Activated naive CD8-positive, alpha-beta T cell treated with anti-CD3 and anti-CD28 coated beads, Interleukin-2, amount 10 ng/mL, durations not matched to agents 7 days and 5 days (primary cell): ENCODE measurements at places on chromosomes 6 and 20.

DNA sequence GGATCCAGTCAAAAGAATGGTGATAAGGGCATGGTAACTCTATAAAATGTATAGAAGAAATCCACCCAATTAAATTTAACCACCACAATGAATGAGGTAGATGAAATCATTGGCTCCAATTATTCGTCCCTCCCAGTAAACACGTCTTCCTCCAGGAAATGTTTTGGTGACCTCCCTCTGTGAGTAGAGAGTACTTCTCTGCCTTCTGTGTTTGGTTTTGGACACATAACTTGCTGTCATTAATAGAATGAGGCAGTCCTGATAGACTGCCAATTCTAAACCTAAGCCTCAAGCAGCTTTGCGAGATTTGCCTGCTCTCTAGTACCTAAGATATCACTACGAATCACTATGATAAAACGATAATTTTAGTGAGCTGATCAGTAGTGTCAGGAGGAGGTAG is 632.8 kb downstream of the HDGFL1 start:
- no peak for DNase-seq

- no peak for DNase-seq
Observed at GRCh38 chr6:958488-958887, 265.5 kb upstream of the EXOC2 start.

DNA sequence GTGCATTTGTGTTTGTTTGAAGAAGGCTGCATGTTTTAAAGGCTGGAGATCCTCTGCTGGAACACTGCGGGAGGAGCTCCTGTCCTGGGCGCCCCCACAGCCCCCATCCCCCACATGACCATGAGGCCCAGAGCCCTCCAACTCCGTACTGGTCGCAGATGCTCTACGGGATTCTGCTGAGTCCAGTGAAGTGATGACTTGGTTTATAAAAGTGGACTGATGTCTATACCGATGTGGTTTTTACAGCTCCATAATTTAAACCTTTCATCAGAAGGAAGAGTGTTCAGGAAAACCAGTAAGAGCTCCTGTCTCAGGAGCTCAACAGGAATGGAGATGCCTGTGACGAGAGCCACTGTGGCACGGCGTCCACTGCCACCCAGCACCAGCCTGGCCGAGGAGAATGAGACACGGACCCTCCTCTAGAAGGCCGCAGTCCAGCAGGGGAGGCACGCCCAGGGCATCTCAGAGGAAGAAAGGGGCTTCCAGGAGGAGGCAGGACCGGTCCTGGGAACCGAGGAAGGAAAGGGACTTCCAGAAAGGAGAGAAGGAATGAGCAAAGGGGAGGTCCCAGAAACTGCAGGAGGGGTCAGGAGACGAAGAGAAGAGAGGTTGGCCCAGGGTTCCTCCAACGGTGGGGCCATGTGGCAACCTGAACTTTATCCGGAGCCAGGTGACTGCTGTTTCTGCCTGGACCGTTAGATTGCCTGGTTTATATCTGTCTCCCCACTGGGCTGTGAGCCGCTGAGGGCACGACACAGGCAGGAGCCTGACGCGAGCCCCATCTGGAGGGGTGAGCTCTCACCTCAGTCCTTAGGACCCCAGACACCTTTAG is 26.9 kb downstream of the BFSP1 start:
- peak; percentile 50 for DNase-seq

DNA sequence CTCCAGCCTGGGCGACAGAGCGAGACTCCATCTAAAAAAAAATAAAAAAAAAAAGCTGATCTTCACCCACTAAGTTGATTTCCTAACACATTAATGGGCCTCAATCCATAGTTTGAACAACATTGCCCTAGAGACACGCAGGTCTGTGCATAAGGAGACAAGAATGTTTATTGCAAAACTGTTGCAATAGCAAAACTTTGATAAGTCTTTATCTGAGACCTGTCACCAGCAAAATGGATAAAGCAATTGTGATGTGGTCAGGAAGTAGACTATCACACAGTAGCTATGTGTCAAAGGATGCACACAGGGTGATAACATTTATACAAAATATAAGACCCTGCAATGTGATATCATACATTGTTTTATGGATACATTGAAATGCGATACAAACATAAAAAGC is 4.2 kb upstream of the ITPR3 start:
- DNase-seq, result no peak

DNA sequence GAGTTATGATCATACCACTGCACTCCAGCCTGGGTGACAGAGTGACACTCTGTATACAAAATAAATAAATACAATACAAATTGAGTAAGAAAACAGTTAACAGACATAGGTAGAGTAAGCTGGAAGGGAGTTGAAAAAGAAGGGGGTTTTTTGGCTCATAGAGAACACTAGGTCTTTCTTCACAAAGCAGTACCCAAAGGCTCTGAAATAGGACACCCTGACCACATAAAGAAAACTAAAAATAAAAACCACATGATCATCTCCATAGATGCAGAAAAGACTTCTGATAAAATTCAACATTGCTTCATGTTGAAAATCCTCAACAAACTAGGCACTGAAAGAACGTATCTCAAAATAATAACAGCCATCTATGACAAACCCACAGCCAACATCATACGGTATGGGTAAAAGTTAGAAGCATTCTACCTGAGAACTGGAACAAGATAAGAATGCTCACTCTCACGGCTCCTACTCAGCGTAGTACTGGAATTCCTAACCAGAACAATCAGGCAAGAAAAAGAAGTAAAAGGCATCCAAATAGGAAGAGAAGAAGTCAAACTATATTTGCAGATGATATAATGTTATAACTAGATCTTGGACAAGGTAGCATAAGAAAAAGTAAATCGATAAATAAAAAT is 48.6 kb downstream of the TOMM6 start:
- no peak for DNase-seq

GRCh38 chr6:48183811-48184605 is 73.0 kb upstream of the PTCHD4 start:
- DNase-seq, result no peak

DNA sequence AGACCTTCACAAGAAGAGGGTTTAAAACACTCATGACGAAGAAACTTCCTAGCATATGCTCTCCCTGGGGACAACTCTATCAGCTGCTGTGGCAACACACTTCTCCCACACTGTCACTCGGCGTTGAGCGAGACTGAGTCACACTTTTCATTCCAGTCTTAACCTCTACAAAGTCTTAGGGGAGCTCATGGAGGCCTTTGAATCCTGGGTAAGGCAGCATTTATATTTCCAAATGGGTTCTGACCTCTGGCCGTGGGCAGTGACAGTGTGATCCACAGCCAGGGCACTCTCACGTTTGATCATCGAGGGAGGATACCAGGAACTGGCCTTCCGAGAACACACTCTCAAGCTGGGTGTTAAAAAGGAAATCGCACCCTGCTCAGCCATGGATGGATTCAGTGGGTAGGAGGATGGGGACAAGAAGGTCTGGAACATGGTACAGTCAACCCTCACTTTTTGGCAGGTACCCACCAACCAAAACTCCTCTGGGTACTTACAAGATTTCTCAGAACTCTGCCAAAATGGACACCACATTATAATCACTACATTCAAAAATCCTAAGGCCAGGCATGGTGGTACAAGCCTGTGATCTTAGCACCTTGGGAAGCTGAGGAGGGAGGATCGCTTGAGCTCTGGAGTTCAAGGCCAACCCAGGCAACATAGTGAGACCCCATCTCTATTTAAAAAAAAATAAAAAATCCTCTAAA is 19.6 kb downstream of the RRBP1 start:
- DNase-seq, result no peak

- DNase-seq, result no peak
Observed at GRCh38 chr6:35024551-35025054, 116.5 kb downstream of the TCP11 start.

DNA sequence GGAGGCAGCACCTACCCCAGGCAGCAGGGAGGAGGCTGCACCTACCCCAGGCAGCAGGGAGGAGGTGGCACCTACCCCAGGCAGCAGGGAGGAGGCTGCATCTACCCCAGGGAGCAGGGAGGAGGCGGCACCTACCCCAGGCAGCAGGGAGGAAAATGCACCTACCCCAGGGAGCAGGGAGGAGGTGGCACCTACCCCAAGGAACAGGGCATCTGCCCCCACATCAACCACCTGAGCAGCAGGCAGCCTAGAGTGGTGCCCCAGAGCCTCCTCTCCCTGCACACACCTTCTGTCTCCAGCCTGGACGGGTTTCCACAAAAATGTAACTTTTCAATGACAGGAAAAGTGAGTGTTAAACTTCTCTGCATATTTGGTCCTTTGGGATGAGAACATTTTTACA is 10.2 kb downstream of the KCNQ2 start:
- DNase-seq, result no peak

DNA sequence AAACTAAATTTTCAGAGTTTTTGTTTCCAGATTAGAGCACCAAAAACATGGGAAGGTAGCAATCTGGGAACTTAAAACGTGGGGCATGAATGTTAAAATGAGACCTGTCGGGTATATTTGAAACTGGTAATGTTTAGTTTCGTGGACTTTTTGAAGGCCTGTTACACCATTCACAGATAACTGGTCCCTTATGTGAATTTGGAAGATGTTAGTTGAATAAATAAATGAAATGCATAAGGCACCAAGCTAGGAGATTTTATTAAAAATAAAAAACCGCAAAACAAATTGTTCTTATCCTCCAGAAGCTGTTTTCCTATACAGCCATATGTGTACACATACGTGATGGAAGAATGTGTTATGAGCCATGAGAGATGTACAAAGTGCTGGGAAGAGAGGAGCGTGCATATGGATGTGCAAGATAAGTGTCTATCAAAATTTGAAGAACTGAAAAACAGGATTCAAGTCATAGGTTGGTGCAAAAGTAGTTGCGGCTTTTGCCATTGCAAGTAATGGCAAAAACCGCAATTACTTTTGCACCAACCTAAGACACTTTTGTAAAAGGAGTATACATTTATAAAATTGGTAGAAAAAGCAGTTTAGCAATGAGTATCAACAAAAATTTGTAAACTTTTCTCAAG is 700 bp upstream of the MCUR1 start:
- DNase-seq, result no peak

DNA sequence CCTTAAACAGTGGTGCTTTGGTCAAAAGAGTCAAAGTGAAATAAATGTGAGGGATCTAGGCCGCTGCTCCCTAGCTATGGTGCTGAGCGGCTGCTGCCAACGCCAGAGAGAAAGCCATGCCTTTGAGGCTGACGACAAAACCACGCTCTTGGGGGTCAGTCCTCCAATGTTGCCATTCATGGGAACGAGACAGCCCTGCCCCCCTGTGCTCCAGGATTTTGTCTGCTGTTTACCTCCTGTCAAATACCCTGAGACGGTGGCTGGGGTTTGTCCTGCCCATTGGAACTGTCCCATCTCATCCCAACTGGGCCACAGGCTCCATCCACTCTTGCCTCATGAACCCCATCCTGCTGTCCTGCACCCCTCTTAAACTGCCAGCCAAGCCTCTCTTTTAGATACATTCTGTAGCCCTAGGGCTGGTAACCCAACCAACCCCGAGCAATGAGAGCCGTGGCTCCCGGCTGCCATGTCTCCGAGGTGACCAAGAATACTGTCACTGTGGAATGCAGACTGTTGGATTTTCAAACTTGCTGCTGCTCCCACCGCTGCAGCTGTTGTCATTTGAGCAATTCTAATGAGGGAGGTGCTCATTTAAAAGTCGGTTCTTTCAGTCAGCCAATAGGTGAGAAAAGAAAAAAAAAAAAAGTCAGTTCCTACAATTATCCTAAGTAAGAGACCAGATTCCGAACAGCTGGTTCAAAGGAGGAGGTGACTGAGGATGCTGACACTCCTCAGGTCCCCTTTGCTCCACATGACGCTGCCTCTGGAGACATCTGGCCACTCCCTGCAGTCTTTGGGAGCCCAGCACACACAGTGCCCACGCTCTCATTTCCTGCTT is 73.1 kb upstream of the QKI start:
- DNase-seq, result no peak

DNA sequence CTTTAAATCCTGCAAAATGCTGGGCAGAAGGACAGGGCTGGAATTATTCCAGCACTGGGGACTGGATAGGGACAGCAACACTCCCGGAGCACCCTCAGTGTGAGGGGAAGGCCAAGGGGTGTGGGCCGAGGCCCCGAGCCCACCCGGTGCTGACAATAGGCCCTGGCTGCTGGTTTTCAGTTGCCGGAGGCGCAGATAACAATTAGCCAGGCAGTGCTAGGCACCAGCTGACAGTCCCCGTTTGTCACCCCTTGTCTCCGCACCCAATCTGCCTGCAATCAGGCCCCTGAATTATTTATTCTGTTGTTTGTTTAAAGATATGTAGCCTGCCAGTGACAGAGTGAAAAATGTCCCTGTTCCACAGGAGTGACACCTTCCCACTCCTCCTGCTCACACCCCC is 120.0 kb downstream of the GRM4 start:
- no peak for DNase-seq

- no peak for DNase-seq
Observed at GRCh38 chr20:49392745-49393144, 89.7 kb downstream of the KCNB1 start.

DNA sequence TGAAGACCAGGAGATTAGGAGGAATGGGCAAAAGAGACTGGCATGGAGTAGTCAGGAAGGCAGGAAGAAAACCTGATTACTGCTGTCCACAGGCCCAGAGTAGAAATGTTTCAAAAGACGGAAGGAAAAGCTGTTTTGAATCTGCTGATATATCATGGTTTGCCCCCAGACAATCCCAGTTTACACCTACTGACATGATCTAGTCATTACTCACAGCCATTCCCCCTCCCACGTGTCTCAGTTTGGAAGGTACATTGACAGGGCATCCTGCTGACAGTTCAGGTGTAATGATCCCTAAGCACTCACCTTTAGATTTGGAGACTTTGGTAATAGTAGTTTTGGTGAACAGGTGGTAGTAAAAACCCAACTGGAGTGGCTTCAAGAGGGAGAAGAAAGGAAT is 9.8 kb upstream of the TXNDC5 start:
- no peak for DNase-seq

GRCh38 chr20:10527781-10528180 is 92.7 kb downstream of the SLX4IP start:
- DNase-seq, result no peak

- DNase-seq, result no peak
Observed at GRCh38 chr6:144231721-144232120, 53.4 kb upstream of the UTRN start.

DNA sequence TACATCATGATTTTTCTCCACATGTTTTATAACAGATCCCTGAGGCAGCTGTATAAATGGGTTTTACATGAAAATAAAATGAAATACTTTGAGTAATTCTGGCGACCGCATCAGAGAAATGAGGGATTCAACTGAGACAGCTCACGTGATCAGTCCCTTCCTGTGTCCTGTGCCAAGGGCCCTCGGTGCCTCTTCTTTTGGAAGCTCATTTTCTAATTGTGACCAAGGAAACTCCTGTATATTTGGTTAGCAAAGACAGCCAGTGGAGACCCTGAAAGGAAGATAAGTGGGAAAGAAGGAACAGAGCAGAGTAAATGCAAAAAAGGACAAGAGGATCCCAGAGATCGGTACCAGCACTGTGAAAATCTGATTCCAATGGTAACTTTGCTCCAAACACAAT is 129.9 kb downstream of the FYN start:
- no peak for DNase-seq
